PC-9 (cell line): ENCODE measurements at places on chromosomes 1 and 21. TPM values are rescaled to one million over a fixed set of nuclear protein-coding genes. Genes with fewer than 3 reads are reported as not detected.

- no peak for DNase-seq
Measured at GRCh38 chr1:12594490-12594889, 23.5 kb downstream of the DHRS3 start.

DNA sequence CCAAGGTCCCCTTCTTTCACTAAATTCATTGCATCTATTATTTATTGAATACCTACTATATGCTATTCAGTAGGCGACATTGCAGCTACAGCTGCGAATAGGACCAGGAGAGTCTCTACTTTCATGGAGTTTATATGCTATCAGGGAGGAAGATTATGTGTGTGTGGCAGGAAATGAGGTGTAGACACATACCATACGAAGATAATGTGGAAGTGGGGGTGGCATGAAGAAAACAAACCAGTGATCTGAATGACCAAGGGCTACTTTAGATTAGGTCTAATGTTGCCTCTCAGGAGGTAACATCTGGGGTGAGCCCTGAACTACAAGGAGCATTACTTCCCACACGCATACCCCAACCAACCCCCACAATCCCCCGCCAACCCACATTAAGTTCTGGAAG, 1.0 kb upstream of the PPIH start:
- no peak for DNase-seq

GRCh38 chr1:160494620-160495019, 28.4 kb downstream of the SLAMF6 start:
- DNase-seq: no peak

DNA sequence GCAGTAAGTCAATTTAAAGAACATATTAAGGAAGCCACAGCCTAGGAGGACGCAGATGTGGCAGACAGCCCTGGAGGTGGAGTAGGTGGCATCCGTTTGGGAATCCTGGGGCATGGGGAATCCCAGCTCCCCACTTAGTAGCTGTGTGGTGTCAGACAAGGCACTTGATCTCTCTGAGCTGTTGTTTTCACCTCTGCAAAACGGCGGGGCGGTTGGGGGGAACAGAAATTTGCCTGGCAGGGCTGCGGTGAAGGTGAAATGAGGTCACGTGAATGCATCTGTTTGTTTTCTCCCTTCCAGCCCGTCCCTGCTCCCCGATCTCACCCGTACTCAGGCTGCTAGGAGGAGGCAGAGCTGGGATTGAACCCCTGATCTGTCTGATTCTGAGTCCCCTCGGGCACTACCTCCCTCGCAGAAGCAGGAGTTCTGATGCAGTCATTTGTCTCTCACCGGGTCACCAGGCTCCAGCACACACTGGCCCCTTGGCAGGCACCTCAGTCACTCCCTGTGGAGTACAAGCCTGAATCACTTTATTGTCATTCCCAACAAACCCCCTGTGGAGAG, 2.2 kb upstream of the LAPTM5 start:
- no peak for DNase-seq

GRCh38 chr1:30286241-30286987, 437.0 kb downstream of the MATN1 start:
- no peak for DNase-seq

DNA sequence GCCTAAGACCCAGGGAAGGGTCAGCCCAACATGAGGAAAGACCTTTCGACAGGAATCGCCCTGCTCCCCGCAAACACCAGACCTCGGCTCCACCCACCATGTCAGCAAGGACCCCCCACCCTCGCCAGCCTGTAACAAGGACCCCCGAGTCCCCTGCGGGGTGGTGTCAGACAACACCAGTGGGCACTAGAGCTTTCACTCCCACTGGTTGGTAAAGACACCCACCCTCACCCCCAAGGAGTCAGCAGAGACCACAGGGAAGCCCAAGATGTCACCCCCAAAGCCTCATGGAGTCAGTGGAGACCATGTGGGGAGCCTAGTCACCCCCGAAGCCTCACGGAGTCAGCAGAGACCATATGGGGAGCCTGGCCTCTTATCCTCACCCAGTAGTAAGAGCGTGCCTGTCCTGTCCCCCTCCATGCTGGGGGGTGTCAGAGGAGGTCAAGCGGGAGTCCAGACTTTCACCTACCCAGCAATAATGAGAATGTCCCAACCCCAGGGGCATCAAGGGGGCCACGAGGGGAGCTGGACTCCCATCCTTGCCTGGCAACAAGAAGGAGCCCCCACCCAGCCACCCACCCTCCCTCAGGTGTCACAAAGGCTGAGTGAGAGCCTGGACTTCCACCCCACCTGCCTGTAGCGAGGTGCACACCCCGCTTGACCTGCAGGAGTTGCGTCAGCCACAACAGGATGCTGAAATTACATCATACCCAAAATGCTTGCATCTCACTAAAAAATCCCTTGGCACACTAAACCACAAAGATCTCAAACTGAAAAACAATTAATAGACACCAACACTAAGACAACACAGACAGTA, 24.8 kb downstream of the SLC19A1 start:
- peak; percentile 54 for DNase-seq

Gene BSND
- total RNA-seq: 0.09 TPM in 1 of 2 replicates, not detected in the other

Gene CHD5
- total RNA-seq: 0.50 and 0.63 TPM in 2 replicates
